Psoas muscle (tissue), 8 donors: ENCODE measurements at places on chromosomes 3 and 15. TPM values are rescaled to one million over a fixed set of nuclear protein-coding genes. Genes with fewer than 3 reads are reported as not detected.

Gene STAC
- total RNA-seq = 0.59 TPM

Gene TNNC1
- 6,385 TPM for total RNA-seq

Gene HCLS1
- 9.2 TPM for total RNA-seq

- H3K27ac ChIP-seq = no peak overlapping the region
- no peak overlapping the region for H3K4me3 ChIP-seq
- no peak for DNase-seq
These were observed 98.8 kb upstream of the ARRDC4 start for GRCh38 chr15:97861529-97862260.

DNA sequence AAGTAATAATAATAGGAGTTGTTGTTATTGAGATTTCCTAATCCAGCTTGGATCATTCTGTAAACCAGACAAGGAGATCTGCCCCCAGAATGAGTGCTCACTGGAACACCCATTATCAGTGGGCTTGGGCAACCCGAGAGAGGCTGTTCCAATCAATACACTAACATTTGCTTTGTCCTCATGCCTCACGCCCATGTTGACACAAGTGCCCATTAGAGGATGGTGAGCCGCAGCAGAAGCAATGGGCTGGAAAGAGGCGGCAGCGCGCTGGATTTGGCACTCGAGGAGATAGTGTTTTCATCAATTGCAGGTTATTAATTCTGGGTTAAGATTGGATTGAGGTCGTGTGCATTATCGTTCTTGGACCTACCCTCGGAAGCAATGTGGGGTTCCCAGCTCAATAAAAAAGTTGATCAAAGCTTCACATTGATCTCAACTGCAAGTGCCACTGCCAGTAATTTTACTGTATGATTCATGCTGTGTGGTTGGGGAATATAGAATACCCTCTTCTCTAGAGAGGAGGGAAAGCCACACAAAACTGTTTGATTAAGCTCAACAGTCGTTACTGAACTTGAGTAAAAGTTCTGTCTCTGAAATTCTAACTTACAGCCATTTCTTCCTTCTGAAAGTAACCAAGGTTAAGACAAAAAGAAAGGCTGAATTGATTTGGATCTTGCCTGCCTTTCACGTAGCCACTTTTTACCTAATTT is 15.7 kb downstream of the LYZL4 start:
- H3K36me3 ChIP-seq = no peaks in the 10 kb centered on the region
- no peak for DNase-seq
- H3K4me3 ChIP-seq = no peak overlapping the region
- no peak overlapping the region for H3K27ac ChIP-seq

DNA sequence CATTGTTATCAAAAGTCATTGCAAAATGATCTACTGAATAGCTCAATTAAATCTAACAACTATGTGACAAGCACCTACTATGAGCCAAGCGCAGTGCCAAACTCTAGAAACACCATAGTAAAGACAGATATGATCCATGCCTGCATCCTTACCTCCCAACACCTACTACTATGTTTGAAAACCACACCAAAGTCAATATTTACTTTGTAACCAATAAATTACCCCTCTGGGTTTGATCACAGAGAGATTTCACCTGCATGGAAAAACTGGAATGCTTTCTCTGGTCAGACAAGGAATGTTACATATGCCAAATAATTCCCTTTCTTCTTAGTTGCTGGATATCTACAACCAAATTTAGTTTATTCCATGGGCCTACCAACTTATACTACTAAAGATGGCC is 422.2 kb downstream of the FHIT start:
- no peak overlapping the region for H3K4me3 ChIP-seq
- no peaks in the 10 kb centered on the region for H3K4me1 ChIP-seq
- H3K36me3 ChIP-seq = no peaks in the 10 kb centered on the region
- no peak overlapping the region for H3K27ac ChIP-seq
- DNase-seq = no peak
